ENCODE measurements at places on chromosomes 4 and X. TPM values are rescaled to one million over a fixed set of nuclear protein-coding genes. Genes with fewer than 3 reads are reported as not detected.

PCYT1B gene
- total RNA-seq: 7.8 TPM

GRCh38 chrX:40154250-40154852 lies 56.6 kb upstream of the BCOR start:
- DNase-seq: no peak

DNA sequence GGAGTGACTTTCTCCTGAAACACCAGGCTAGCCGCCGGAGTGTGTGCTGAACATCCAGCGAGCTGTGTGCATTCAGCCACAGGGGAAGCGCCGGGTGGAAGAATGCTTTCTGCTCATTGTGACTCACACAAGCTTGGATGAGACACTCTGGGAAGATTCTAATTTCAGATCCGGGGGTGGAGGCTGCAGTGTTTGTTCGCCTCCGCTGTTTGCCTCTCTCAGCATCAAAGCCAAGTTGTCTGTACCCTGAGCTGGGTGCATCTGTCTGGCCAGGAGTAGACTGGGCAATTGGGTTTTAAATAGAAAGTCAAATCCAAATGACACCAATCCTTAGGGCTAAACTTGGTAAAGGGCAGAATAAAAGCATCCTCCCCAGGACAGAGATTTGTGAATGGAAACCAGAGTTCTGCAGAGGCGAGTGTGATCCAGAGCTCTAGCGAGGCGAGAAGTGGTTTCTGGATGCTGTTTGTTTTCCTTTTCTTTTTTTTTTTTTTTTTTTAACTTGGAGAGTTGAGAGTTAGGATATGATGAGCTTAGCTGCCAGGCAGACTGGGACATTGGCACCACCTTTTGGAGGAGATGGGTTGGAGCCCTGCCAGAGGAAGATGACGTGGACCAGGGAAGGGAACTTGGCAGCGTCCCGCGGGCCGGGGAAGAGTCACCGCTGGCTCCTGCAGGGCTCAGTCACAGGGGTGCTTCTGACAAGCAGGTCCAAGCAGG lies 196.0 kb upstream of the PSAPL1 start:
- peak; percentile 71 for DNase-seq

DNA sequence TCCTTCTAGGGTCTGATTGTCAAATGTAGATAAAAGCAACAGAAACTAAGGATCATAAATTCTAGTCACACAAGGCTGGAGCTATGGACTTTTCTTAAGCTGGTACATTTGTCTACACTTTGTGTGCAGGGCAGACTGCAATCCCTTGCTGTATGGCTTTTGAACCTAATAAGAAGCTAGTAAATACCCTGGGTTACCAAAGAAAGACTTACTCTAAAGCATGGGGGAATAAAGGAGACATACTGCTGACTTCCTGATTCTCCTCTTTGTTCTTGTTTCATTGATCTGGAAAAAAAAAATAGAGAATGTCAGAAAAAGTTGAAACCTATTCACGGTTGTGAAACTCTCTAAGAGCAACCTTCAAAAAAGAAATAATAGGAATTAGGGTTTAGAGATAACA lies 216.6 kb upstream of the TLL1 start:
- DNase-seq: no peak

GRCh38 chr4:172412851-172413580 lies 599.8 kb downstream of the GALNTL6 start:
- no peak for DNase-seq

MAGEE2 gene
- not detected for total RNA-seq

UGT2B11 gene
- total RNA-seq: not detected

DNA sequence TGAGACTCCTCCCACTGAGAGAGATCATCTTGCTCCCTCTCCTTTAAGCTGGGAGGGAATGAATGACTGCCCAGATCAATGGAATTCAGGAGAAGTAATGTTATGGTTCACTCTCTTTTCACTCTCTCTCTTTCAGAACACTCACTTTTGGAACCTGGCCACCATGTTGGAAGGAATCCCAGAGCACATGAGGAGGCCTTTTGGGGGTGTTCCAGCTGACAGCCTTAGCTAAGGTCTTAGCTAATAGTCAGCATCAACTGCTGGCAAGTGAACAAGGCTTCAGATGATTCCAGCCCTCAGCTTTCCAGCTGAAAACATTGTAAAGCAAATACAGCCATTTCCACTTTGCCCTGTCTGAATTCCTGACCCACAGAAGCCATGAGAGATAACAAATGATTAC lies 124.0 kb upstream of the CLNK start:
- no peak for DNase-seq

- DNase-seq: no peak
Observed at GRCh38 chrX:19198473-19198872, 76.2 kb upstream of the ADGRG2 start.

- no peak for DNase-seq
Observed at GRCh38 chrX:36909676-36910030, 98.5 kb upstream of the FAM47C start.

- DNase-seq: peak; percentile 66
Observed at GRCh38 chrX:107825698-107826237, at the start of gene MID2. Gene MID2, plus strand, starts transcription at chrX:107825866. Its CDS starts 561 bp downstream, at chrX:107826427.

GRCh38 chr4:67014592-67014991 lies 530.7 kb downstream of the CENPC start:
- DNase-seq: no peak

DNA sequence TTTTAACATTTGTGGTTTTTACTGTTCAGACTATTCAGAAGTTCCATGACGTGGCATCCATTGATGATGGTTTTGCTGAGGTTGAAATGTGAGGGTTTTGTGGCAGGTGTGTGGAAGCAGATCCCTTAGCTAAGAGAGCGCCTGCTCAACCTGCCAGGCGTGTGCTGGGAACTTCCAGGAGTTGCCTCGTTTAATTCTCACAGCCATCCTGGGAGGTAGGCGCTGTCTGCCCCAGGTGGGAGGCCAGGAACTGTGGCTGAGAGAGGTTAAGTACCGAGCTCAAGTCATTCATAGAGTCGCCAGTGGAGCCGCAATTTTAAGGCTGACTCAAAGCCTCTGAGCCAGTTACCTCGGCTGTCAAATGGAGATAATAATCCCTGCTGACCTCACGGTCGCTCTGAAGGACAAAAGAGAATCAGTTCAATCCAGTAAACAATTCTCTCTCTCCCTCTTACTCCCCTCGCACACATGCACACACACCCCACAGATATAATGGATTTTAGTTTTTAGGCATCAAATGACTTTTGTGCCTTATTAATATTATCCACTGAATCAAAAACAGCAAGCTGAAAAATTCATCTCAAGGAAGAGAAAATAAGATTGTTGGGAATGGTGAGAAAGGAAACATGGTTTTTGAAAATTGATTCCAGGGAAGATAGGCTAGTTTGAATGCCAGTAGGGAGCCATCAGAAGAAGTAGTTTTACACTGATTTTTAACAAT lies 171.3 kb downstream of the PTTG2 start:
- DNase-seq: no peak

DNA sequence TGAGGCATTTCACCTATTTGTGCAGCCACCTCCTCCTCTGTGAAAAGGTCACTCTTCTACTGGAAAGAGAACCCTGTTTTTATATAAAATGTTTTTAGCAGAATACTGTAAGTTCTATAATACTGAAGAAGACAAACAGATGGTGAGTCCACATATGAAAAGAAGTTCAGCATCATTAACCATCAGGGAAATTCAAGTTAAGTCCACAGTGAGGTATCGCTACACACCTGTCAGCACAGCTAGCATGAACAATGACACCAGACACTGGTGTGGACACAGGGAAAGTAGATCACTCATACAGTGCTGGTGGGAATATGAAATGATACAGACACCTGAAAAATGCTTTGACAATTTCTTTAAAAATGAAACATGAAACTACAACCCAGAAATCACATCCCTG lies 133.0 kb downstream of the MAD2L1 start:
- no peak for DNase-seq

- no peak for DNase-seq
Observed at GRCh38 chrX:52424656-52425055, 55.8 kb downstream of the XAGE2 start.

DNA sequence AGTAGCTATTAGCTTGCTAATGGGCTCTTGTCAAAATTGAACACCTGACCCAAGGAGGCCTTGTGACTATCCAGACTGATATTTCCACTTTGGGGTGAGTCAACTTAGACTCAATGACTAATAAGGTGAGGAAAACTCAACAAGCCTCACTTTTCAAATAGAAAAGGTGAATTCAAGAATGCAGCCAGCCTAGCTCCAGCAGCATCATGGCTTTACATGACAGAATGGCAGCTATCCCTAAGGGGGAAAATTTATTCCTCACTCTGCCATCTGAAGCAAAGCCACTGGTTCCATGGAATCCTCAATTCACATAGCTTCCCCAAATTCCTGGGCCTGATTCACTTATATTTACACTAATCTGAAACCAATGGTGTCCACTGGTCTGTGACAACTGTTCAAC lies 29.1 kb upstream of the RAB9B start:
- no peak for DNase-seq

MED14 gene
- 48.2 TPM for total RNA-seq

DNA sequence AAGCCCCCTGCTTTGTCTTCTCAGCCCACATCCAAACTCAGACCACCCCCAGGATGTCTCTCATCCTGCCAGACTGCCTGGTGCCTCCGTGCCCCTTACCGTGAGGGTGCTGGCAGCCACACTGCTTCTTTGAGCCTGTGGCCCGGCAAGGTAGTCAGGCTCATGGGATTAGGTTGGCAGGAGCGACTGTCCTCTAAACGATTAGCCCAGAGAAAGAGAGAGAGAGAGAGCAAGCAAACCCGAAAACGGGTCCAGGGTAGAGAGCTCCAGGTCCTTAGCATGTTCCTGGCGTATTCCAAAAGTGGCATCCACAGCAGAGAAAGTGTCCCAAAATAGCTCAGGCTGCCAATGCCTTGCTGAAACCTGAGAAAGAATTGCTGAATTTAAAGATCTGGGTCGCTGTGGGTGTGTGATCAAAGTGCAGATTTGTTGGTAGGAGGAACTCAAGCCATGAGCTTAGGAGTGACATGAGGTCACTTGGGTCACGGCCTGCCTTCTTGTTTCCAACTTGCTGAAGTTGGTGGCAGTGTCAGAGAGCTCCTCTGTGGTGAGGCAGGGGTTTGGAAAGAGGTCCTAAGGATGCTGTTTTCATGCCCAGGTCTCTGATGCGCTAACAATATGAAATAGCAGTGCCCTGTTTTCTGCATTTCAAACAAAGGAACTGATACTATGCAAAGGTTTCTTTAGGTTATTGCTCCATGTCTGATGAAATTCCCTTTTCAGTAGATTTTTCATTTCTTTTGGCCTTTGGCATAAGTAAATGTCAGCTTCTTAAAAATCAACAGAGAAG lies 81.6 kb downstream of the RTL9 start:
- DNase-seq: no peak

GRCh38 chrX:37445182-37445581 lies 96.0 kb downstream of the PRRG1 start:
- DNase-seq: no peak

HS3ST1 gene
- 14.1 TPM for total RNA-seq

DNA sequence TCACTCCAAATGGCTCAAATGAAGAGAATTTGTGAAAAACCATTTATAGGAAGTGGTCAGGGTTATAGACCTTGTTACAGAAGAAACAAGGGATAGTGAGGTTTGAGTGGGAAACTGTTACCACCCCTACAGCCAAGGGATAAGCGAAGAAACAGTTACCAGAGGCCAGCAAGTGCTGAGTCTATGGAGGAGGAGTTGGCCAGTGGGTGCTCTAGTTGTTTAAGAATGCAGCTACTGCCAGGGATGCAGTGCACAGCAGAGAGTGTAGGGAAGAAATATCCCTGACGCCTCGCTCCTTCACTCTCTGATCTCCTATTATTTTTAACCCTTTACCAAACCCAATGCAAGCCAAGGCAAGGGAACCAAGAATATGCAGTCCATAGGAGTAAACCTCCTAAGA lies 15.2 kb upstream of the SYTL4 start:
- peak; percentile 40 for DNase-seq

- DNase-seq: no peak
Observed at GRCh38 chr4:184968784-184969201, 49.5 kb upstream of the HELT start.

- DNase-seq: no peak
Observed at GRCh38 chr4:137519406-137519805, 12.9 kb downstream of the PCDH18 start.

SLC10A4 gene
- total RNA-seq: 1.2 TPM

DNA sequence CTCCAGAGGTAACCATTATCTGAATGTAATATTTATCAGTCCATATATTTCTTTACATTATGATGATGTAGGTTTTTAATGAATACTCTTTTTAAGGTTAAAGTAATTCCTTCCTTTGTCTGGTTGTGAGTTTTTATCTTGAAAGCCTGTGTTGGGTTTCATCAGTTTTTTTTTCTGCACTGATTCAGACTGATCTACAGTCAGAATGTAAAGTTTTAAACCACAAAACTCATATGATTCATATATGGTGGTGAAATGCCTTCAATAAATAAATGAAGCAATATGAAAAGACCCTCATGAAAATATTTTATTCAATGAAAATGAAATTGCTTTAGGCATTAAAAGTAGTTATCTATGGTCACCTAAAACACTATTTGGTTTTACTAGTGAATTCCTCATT lies 47.1 kb downstream of the SORBS2 start:
- DNase-seq: no peak

XAGE2 gene
- total RNA-seq: not detected

SOD3 gene
- 61.0 TPM for total RNA-seq

- DNase-seq: no peak
Observed at GRCh38 chr4:116358633-116359222, 726.6 kb downstream of the TRAM1L1 start.

GRCh38 chrX:15664487-15665444 lies at the start of gene CLTRN:
Gene CLTRN, minus strand, starts transcription at chrX:15664805. Its CDS starts 30 bp downstream, at chrX:15664775.
- no peak for DNase-seq

- DNase-seq: peak; percentile 57
Observed at GRCh38 chrX:53284684-53285447, 3.5 kb upstream of the IQSEC2 start.

DNA sequence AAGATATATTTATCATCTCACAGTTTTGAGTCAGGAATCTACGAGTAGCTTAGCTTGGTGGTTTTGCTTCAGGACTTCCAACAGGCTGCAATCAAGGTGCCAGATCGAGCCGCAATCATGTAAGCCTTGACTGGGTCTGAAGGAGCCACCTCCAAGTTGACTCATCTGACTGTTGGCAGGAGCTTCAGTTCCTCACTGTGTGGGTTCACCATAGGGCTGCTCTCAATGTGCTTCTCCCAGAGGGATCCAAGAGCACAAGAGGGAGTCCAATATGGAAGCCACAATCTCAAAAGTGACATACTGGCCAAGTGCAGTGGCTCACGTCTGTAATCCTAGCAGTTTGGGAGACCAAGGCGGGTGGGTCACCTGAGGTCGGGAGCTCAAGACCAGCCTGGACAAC lies 26.5 kb downstream of the DCHS2 start:
- no peak for DNase-seq

GRCh38 chrX:132983496-132983895 lies 25.1 kb upstream of the HS6ST2 start:
- DNase-seq: no peak

DNA sequence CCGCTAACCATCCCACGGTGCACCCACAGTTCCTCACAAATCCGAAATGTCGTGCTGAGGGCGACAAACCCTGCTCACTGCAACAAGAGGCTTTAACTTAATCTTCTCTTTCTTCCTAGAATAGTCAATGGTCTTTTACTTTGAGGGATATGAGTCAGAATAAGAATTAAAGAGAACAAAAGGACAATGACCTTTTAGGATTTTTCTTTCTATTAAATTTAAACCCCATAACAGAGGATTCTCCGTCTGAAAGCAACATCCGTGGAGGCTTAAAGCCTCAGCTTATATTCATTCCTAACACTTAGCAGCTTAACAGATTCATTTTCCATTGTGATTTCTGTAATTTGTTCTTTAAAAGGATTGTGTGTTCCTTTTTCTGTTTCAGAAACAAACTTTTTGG lies 44.9 kb upstream of the PUDP start:
- DNase-seq: no peak

GRCh38 chr4:136306361-136306760 lies 1225.9 kb downstream of the PCDH18 start:
- no peak for DNase-seq

GPM6B gene
- 0.59 TPM for total RNA-seq

GRCh38 chrX:92209936-92210335 lies 430.8 kb downstream of the PCDH11X start:
- no peak for DNase-seq

Data from uterus (tissue), 4 donors.